ENCODE measurements at places on chromosomes 6 and 20. TPM values are rescaled to one million over a fixed set of nuclear protein-coding genes. Genes with fewer than 3 reads are reported as not detected.

Gene ENPP3
- 13.0 TPM for polyA plus RNA-seq

Gene MPIG6B
- 1.7 TPM for polyA plus RNA-seq

Gene RAD21L1
- polyA plus RNA-seq, result not detected

Gene CYP39A1
- polyA plus RNA-seq, result 6.8 TPM

Gene PRSS16
- polyA plus RNA-seq, result 0.28 TPM

Gene BPIFB6
- not detected for polyA plus RNA-seq

DNA sequence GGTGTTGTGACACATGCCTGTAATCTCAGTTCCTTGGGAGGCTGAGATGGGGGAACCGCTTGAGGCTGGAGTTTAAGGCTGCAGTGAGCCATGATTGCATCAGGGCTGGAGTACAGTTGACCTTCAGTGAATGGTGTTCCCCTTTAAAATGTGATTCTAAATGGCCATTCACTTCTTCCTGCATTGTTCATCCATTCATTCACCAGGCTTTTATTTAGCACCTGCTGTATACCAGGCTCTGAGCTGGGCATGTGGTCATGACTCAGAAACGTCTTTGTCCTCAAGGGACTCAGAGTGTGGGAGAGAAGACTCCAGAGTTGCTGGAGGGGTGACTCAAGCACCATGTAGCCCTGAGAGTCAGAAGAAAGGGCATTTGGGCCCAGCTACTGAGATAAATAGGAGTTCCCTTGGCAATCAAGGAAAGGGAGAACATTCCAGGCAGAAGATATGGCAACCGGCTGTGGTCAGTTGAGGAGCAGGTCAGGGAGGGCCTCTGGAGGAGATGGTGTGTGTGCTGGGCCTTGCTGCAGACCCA, 101.1 kb downstream of the DLGAP4 start:
- DNase-seq, result no peak

DNA sequence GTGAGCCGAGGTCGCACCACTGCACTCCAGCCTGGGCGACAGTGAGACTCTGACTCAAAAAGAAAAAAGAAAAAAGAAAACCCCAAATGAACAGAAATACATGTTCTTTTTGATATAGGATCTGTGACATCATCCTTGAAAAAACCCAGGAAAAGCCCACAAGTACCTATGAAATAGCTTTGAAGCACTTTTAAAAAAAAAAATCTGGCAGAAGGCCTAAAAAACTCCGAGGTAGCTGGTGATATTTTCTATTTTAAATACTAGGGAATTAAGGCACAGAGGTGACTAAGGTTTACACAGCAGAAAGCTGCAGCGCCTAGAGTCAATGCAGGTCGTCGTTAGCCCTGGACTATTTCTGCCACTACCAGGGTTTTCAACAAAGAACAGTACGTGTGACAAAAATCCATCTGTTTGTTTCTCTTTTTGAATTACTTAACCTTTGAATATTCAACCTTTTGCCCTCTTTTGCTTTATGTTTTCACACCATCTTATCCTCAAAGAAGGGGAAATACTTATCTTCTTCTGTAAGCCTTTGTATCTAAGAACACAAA, 39.4 kb upstream of the EEF1A1 start:
- no peak for DNase-seq
